ENCODE measurements at places on chromosomes 3 and 15.

- DNase-seq, result no peak
Observed at GRCh38 chr15:90079619-90080457, 22.4 kb downstream of the IDH2 start.

GRCh38 chr3:135757421-135757820, 208.1 kb upstream of the PPP2R3A start:
- no peak for DNase-seq

GRCh38 chr3:161031134-161031533, 74.0 kb downstream of the B3GALNT1 start:
- DNase-seq, result no peak

- DNase-seq, result no peak
Observed at GRCh38 chr3:2266606-2267005, 167.9 kb downstream of the CNTN4 start.

- no peak for DNase-seq
Observed at GRCh38 chr3:134652886-134653630, 2.2 kb upstream of the KY start.

DNA sequence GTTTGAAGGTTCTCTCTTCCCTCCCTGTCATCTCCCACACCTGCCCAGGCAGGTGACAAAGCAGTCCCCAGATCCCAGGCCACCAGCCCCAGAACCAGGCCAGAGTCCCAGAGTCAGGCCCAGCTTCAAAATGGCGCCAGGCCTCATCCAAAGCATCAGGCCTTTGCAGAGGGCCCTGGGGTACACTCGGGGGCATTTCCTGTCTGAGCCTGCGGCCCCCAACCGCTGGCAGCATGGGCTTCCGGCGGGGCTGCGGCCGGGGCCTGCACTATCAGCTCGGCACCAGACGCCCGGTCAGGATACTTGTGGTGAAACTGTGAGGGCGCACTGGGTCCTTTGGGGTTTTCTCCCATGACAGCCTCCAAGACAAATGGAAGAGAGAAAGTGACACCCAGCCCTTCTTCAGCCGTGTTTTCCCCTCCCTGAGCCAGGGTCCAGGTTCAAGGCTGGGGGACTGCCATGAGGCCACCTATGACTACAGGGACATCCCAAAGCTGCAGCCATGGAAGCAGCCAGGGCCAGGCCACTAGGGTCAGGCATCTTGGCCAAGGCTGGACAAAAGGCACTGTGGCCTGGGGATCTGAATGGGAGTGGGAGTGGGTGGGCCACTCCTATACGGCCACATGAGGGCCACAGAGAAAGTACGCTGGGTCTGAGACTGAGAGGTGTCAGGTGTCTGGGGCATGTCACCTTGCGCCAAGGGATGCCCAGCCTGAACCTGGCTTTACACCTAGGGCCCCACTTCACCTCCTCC, 33.9 kb downstream of the RPN1 start:
- DNase-seq, result no peak

DNA sequence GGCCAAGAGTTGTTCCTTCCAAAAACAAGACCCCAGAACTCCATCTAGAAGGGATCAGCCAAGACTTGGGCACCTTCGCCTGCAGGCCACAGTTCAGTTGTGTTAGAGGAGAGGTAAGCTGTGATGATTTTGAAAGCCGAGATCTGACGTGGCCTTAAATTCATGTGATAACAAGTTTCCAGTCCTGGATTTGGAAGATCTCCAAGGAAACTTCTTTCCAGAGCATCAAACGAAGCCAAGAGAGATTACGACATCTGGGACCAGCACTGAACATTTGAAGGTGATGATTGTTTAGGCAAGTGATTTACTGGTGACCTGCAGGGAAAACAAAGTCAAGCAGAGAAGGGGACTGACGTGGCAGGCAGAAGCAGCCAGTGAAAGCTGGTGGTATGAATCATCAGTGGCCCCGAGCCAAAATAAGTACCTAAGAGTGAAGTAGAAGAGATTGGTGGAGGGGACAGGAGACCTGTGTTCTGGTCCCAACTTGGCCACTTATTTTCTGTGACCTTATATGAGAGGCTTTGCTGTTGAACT, 339.0 kb upstream of the PROK2 start:
- DNase-seq, result no peak

DNA sequence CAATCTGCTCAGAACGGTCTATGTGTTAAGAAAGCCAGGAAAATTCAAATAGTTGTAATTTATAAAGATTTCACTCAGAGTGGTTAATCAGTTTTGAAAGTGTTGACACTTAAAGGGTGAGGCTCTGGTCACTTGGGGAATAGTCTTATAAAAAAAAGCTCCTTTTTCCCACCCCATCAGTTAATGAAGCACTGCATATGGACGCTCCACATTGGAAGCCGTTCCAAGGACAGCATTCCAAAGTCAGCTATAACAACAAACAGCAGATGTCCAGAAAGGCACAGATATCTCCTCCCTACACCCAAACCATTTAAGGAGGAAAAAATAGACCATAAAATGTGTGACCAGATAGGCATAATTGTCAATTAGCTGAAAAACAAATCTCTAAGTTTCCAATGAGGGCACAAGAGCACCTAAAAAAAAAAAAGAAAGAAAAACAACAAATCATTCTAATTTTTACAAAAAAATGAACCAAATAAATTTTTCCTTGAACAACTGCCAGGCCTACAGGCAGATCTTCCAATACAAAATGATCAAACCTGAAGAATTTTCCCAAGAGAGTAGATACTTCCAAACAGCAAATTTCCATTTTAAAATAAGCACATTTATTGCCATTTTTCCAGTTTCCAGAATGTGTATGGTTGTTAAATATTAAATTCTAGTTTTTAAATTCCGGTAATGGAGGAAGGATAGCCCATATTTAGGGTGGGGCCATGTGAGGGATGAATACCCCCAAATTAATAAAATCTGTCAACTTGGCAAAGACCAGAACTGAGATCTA, 198.3 kb downstream of the ERC2 start:
- DNase-seq, result no peak

- no peak for DNase-seq
Observed at GRCh38 chr3:178618896-178619295, 82.7 kb downstream of the KCNMB2 start.

GRCh38 chr3:50358355-50358910, 888 bp downstream of the TMEM115 start:
- DNase-seq, result no peak

GRCh38 chr3:161794551-161794950, 297.9 kb downstream of the OTOL1 start:
- no peak for DNase-seq

DNA sequence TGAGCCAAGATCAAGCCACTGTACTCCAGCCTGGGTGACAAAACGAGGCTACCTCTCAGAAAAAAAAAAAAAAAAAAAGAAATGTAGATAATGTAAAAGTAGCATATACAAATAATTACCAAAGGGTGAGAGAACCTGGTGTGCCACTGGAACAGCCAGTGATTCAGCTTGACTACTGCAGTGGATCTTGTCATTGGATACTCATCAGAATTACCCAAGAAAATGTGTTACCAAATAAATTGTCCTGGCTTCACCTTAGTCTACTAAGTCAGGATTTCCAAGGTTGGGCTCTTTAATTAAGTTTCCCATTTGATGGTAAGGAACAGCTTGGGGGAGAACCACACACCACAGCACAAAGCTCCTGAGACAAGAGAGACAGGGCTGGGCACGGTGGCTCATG, 1.5 kb downstream of the NICN1 start:
- DNase-seq, result no peak

- DNase-seq, result no peak
Observed at GRCh38 chr3:171959532-171960089, 79.8 kb upstream of the FNDC3B start.

GRCh38 chr15:57494581-57494980, 97.1 kb upstream of the MYZAP start:
- DNase-seq, result no peak

DNA sequence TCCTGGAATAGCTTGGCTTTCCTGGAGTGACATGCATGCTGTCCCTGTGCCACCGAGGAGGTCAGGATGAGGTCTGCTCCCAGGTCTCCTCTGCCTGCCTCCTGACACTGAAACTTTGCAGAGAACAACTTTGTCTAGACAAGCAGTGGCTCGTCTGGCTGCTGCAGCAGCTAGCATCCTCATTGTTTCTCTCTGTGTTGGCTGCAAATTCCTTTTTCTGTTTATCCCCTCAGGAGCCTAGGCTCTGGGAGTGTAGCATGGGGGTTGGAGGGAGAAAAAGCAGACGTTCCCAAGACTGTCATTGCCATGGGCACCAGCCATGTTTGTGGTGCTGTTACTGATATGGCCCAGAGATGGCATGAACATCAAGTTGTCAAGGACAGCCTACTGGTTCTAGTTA, 208.7 kb upstream of the LRIG1 start:
- no peak for DNase-seq

DNA sequence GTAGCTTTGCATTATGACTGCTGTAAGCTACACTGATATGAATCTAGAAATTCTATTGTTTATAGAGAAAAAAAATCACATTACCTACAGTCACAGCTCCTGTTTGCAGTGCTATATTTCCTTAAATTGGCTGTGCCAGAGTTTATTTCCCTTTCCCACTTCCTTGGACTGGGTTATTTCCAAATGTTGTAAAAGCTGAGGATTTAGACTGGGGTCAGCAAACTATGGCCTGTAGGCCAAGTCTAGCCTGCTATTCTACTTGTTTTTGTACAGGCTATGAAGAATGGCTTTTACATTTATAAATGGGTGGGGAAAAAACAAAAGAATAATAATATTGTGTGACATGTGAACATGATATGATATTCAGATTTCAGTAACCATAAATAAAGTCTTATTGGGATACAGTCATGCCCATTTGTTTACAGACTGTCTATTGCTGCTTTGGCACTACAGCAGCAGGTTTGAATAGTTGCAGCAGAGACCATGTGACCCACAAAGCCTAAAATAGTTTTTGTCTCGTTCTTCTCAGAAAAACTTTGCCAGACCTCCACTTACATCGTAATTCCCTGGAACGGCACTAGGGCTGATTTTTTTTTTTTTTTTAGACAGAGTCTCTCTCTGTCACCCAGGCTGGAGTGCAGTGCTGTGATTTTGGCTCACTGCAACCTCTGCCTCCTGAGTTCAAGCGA, 7.8 kb downstream of the GLDN start:
- DNase-seq, result no peak

Measured in OCI-LY7 (cell line).